Fibroblast of mammary gland (primary cell): ENCODE measurements at places on chromosomes 2 and 18.

GRCh38 chr2:178195390-178196166 is 1.3 kb downstream of the OSBPL6 start:
- no peak for DNase-seq

GRCh38 chr2:46810195-46810594 is 105.4 kb downstream of the MCFD2 start:
- DNase-seq, result no peak

- no peak for DNase-seq
Observed at GRCh38 chr2:104402825-104403224, 451.1 kb upstream of the POU3F3 start.

DNA sequence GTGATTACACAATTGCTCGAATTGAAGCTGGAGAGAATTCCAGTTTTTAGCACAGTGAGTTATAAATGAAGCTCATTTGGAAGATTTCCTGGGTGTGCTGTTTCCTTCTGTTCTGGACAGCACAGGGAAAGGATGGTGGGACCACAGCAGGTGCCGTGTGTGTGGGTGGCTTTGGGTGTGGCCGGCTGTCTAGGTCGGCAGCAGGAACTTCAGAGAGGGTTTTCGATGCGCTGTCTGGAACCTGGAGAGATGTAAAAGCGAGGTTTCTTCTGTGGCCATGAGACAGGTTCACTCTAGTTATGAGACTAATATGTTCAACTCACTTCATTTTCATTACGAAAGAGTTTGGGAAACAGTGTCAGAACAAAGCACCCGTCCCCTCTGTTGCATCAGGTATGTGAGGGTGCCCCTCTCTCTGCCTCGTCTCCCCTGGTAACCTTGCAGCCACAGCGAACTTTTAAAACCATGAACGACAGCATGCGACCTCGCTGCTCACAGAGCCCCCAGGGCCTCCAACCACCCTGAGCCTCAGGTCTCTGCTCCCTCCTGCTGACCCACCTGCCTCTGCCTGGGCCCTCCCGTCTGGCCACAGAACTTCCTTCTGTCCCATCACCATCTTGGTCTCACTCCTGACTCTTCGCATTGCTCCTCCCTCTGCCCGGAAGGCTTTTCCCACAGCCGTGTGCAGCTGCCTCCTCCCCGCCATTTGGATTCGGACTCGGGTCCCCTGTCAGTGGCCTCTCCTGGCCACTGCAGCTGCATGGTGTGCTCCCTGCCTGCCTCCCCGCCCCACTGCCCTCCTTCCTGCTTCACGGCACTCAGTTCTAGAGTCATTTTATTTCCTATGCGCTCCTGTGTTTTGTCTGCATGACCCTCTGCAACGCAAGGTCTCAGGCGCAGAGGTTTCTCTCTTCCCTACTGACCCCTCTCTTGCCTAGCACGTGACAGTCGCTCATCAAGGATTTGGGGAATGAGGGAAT is 151.2 kb downstream of the NDUFA10 start:
- DNase-seq, result no peak

GRCh38 chr2:5946225-5947115 is 254.3 kb downstream of the SOX11 start:
- no peak for DNase-seq
